ENCODE measurements at places on chromosomes 4 and X.

DNA sequence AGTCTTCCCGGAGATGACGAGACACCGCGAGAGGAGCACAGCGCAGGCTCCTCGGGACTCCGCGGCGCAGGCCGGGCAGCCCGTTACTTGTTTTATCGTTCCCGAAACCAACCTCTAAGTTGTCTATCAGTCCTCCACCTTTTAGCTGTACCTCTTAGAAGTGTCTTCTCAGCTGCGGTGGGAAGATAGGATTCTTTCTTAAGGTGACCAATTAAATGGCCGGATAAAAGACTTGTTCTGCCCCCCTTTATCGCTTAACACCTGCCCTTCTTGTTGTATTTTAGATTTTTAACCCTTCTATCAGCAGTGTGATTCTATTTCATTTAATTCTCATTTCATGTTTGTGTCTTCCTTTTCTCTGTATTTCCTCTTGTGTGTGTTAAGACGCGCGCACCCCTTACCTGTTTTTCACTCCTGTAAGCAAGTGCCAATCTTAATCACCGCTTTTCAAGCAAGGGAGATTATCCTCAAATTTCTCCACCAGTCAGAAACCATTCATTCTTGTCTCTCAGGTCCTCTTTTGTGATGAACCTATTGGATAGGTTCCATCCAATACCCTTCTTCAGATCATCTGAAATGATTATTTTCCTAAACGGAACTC, at the start of gene SLC9B2:
TSS of gene SLC9B2 (minus strand) at position 15 of the 601 bp plus-strand sequence. CDS start 9,211 bp downstream, outside the sequence.
- no peak for DNase-seq

GRCh38 chr4:14566518-14566917, 435.8 kb upstream of the CPEB2 start:
- no peak for DNase-seq

GRCh38 chr4:54265366-54265765, 36.3 kb downstream of the PDGFRA start:
- DNase-seq, result no peak

DNA sequence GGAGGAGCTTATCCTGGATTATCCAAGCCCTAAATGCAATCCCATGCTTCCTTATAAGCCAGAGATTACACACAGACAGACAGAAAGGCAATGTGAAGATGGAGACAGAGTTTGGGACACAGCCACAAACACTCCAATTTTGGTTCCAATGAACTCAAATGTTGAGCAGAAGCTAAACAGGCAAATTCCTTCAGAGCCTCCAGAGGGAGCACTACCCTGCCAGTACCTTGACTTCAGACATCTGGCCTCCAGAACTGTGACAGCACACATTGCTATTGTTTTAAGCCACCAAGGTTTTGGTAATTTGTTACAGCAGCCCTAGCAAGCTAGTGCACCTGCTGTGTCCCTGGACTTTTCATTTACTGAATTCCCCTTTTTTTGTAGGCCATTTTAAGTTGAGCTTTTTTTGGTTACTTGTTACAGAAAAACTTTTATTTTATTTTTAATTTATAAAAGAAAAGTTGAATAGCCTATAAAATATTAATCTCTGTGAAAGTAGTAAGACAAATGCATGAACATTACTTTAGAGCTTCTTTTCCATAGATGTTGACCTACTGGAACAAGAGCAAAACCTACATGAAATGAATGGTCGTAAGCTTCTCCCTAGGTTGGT, 33.4 kb upstream of the SRD5A3 start:
- no peak for DNase-seq

GRCh38 chr4:53228036-53228435, 137.8 kb downstream of the SCFD2 start:
- no peak for DNase-seq

DNA sequence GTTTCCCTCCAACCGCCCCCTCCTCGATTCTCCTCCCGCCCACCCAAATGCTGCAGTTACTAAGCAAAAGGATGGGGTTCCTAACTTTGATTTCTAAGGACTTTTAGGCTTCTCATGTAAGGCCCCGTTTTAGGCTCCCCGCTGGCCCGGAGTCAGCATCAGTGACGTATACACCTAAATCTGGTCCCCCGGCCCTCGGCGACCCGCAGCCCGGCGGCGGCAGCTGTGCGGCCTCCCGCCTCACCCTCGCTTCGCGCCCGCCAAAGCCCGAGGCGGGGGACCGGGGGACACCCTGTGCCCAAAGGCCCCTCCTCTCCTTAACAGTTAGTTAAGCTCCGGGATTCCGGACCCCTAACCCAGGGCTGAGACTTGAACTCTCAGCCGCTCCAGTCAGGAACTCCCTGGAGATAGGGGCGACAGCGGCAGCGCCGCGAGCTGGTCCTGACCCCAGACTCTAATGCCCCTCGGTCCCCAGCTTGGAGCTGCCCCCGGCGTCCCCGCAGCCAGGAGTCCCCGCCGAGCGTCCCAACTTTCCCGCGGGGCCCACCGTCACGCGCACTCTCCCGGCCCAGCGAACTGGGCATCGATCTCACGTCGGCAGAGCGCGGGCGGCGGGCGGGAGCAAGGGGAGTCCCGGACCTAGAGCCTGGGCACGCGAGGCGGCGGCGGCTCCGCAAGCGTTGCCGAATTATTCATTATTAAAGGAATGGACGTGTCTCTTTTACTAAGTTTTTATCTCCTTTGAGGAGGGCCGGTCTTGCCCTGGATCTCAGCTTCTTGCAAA, 1.5 kb upstream of the NR3C2 start:
- DNase-seq, result no peak

DNA sequence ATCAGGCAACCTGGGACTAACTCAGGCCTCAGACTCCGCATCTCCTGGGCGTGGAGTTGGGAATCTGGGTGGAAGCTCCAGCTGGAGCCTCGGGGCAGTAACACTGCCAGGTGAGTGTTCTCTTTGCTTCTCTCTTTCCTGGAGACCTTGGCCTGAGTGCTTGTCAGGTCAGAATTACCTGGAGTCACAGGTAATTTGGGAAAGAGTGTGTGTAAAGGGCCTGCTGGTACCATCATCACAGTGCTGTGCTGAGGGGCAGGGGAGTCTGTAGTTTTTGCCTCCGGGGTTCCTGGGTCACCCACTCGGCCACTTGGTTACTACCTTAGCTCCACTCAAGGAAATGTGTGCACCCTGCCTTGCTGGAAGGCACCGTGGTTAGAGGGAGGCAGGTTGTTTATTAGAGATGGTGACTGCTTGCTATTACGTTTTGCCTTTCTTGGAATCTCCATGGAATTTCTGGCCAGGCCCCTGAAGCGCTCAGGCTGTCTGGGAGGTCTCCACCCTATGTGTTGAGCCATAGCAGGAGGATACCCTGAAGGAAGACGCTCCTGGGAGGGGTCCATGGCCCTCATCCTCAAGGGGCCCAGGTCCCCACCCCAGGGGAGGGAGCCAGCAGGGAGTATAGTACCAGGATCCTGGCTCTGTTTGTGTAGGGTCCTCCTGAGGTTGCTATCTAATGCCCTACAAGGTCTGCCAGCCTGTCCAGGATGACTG, 2.9 kb downstream of the GPR78 start:
- DNase-seq, result no peak

DNA sequence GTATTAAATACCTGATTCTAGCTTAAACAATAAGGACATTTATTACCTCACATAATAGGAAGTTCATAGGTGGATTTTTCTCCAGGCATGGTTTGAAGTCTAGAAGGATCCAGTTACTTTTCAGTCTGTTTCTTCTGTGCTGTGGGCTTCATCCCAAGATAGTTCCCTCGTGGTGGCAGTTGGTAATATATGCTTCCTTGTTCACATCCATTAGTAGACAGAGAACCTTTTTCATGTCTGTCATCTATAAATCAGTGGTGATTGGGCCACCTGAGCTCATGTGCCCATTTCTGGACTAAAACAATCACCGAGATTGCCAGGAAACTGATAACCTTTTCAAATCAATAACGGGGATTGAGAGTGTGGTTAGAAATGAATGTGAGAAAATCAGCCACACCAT, 97.7 kb downstream of the KDM6A start:
- no peak for DNase-seq

GRCh38 chr4:182339221-182339641, 96.0 kb downstream of the TENM3 start:
- DNase-seq, result no peak

- no peak for DNase-seq
Measured at GRCh38 chrX:45229348-45229747, 28.7 kb upstream of the DIPK2B start.

- peak; percentile 39 for DNase-seq
Measured at GRCh38 chrX:46796574-46797191, 37.8 kb upstream of the SLC9A7 start.

GRCh38 chr4:52312722-52313121, 261.6 kb downstream of the SPATA18 start:
- no peak for DNase-seq

DNA sequence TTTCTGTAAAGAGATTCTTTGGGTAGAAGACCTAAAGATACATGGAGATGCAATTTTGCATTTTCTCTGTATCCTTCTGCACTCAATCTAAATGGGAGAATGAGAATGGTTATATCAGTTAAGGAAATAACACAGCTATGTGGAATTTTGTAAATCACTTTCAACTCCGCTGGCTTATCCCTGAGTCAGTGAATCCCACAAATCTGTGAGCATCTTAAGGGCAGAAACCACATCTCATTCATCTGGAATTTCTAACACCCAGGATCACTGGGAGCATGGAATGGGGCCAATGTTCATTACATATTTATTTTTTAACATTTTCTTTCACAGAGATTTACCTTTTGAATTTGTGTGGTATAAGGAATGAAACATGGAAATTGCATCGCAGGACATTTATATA, 167.8 kb downstream of the CFAP47 start:
- DNase-seq, result no peak

- no peak for DNase-seq
Measured at GRCh38 chr4:174252412-174252811, 31.1 kb downstream of the FBXO8 start.

GRCh38 chrX:150602296-150602695, 33.9 kb downstream of the MTM1 start:
- DNase-seq, result no peak

- no peak for DNase-seq
Measured at GRCh38 chr4:112882286-112882685, 167.2 kb upstream of the ANK2 start.

- DNase-seq, result no peak
Measured at GRCh38 chr4:165709516-165709915, 163.5 kb upstream of the TLL1 start.

DNA sequence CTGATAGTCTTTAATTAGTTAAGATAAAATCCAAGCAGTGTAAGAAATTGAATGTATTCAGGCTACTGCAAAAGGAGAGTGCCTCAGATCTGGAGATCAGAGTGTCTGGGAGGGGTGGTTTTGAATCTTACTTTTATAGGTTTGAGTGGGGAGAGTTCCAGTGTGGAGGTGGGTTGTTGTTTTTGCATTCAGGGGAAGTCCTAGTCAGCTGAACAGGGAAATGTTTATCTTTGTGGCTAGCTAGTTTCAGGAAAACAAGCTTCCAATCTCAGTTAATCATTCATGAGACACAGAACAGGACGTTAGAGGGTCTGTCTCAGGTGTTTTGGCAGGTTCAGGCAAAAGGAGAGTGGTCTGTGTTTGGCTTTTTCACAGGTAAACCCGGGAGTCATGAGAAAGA, 26.0 kb downstream of the ZNF81 start:
- DNase-seq, result no peak

DNA sequence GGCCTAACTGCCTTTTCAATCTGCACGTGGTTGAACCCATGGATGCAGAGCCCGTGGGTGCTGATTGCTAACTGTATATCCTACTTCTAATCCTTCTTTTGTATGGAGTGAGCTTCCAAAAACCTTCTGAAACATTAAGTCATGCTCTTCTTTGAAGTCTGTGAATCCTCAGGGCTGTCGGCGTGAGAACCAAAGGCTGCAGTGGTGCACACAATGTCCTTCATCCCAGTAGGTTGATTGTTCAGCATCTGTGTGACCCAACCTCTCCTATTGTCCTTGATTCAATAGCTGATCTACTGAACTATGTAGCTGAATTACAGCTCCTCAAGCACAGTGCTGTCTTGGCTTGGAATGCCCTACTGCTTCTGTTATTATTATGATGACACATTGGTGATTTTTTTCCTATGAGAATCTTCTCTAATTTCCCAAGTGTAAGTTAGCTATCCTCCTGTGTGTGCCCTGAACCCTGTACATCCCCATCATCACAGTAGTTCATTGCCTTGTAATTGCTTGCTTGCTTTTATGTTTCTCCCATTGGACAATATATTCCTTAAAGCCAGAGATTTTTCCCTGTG, 294.6 kb downstream of the TRIML1 start:
- no peak for DNase-seq

GRCh38 chr4:147678106-147678505, 5.9 kb downstream of the PRMT9 start:
- no peak for DNase-seq

- DNase-seq, result no peak
Measured at GRCh38 chrX:30228526-30228925, 1.9 kb upstream of the MAGEB3 start.

DNA sequence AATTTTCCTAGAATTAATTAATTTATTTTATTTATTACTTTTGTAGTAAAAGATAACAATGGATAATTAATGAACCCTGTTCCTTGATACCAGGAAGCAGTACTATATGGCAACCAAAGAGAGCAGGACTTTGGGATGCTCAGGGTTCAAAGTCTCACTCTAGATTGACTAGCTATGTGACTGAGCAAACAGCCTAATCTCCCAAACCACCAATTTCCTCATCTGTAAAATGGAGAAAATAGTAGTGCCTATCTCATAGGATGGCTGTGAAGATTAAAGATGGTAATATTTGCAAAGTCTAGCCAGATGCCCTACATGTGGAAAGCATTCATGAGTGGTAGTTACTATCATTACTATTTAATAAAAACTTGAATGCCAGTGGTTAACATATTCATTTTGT, 97.6 kb downstream of the PRDM5 start:
- DNase-seq, result no peak

GRCh38 chr4:140931911-140932310, 175.7 kb upstream of the TBC1D9 start:
- no peak for DNase-seq

GRCh38 chr4:118797558-118798142, 38.3 kb downstream of the SEC24D start:
- DNase-seq, result no peak

GRCh38 chr4:110680265-110680664, 57.4 kb upstream of the PITX2 start:
- no peak for DNase-seq

- DNase-seq, result no peak
Measured at GRCh38 chr4:183765251-183765911, 106.3 kb downstream of the TRAPPC11 start.

- no peak for DNase-seq
Measured at GRCh38 chr4:38603652-38604051, 60.3 kb upstream of the KLF3 start.

GRCh38 chr4:17329046-17329445, 182.8 kb downstream of the QDPR start:
- no peak for DNase-seq

- no peak for DNase-seq
Measured at GRCh38 chr4:6773616-6774540, 8.6 kb upstream of the KIAA0232 start.

- DNase-seq, result no peak
Measured at GRCh38 chr4:107376293-107376692, 340.2 kb upstream of the DKK2 start.

GRCh38 chrX:69255441-69256290, 90.4 kb upstream of the PJA1 start:
- DNase-seq, result no peak
